ENCODE measurements at places on chromosomes 7 and 10. TPM values are rescaled to one million over a fixed set of nuclear protein-coding genes. Genes with fewer than 3 reads are reported as not detected.

- H3K27me3 ChIP-seq = no peaks in the 10 kb centered on the region
- H3K36me3 ChIP-seq = no peaks in the 10 kb centered on the region
- no peak overlapping the region for H3K27ac ChIP-seq
- no peaks in the 10 kb centered on the region for H3K4me1 ChIP-seq
- H3K4me3 ChIP-seq = no peak overlapping the region
These were observed 316.5 kb upstream of the PHF14 start for GRCh38 chr7:10657201-10657600.

- H3K4me1 ChIP-seq = no peaks in the 10 kb centered on the region
- no peak overlapping the region for H3K4me3 ChIP-seq
- H3K36me3 ChIP-seq = no peaks in the 10 kb centered on the region
- no peak for DNase-seq
- H3K27me3 ChIP-seq = no peaks in the 10 kb centered on the region
- no peak overlapping the region for H3K27ac ChIP-seq
These were observed 69.9 kb upstream of the MYL10 start for GRCh38 chr7:101698964-101699363.

- H3K36me3 ChIP-seq = no peaks in the 10 kb centered on the region
- H3K27ac ChIP-seq = no peak overlapping the region
- H3K4me1 ChIP-seq = no peaks in the 10 kb centered on the region
- H3K4me3 ChIP-seq = no peak overlapping the region
These were observed 95.8 kb downstream of the CLEC2L start for GRCh38 chr7:139619367-139619657.

DNA sequence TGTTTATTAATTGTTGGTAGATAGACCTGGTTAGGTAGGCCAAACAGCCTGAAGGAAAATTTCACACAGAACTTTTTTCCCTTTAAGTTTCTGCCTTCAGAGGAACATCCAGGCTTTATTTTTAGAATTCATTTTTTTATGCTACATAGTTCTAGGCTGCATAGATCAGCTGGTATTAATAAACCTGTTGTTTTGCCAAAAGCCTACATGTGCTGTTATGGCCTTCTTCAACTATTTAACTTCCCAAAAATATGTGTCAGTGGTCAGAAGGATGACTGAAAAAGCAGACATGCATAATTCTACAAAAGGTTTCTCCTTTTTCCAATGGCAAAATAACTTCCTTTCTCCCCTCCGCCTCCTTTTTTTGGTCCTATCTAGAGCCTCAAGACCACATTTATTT is 303.0 kb upstream of the DKK1 start:
- DNase-seq = no peak
- H3K4me1 ChIP-seq = no peaks in the 10 kb centered on the region
- no peak overlapping the region for H3K27ac ChIP-seq

GRCh38 chr7:116691664-116692063 is 19.7 kb downstream of the MET start:
- H3K4me1 ChIP-seq = peaks cover 5% of the 10 kb centered on the region
- no peak for DNase-seq
- H3K27me3 ChIP-seq = no peaks in the 10 kb centered on the region
- no peak overlapping the region for H3K27ac ChIP-seq

DNA sequence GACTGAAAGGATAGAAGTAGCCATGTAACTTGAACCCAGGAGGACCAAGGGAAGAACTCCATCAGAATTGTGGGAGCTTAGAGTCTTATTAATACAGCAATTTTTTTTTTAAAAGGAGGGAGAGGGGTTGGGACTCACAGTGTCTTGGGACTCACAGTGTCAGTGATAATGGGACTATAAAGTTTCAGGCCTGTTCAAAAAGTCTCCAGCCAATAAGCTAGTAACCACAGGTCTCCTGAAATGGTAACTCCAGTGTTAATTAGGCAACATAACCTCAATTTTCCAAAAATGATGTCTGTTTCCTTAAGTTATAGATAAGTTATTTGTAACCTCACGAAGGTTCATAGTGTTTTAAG is 2.4 kb upstream of the HNRNPH3 start:
- H3K27me3 ChIP-seq = no peaks in the 10 kb centered on the region
- no peaks in the 10 kb centered on the region for H3K36me3 ChIP-seq

DNA sequence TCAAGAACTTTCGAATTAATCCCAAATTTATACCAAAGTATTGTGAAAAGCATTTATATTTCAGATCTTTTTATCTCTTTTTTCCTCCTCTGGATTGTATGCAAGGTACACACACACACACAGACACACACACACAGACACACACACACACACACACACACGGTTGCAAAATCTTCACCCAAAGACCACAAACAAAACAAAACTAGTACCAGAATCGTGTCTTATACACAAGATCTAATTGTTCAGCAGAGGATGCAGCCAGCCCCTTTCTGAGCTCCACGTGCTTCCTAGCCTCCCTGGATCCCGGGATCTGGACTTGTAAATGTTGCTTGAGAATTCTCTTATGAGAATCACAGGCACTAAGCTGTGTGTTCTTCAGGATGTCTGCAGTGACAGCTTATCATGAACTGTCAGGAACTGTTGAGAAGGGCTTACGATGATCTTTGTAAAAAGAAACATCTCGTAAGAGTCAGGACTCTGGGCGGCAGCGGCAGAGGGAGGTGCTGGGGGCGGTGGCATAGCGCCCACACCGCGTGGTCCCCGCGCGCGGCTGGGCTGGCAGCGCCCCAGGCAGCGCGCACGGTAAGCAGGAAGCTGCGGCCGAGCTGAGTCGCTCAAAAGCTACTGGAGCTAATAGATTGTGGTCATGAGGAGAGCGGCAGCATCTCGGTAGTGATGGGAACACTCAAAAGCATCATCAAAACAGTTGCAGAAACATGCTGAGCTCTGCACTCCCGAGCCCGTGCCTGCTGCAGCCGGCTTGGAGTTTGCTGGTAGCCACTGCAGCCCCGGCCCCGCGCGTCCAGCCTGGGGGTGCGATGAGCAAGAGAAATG is 277.6 kb downstream of the GATA3 start:
- no peaks in the 10 kb centered on the region for H3K27me3 ChIP-seq
- no peaks in the 10 kb centered on the region for H3K36me3 ChIP-seq
- H3K27ac ChIP-seq = no peak overlapping the region
- peaks cover 11% of the 10 kb centered on the region for H3K4me1 ChIP-seq
- H3K4me3 ChIP-seq = peak overlapping the region; percentile 16

DNA sequence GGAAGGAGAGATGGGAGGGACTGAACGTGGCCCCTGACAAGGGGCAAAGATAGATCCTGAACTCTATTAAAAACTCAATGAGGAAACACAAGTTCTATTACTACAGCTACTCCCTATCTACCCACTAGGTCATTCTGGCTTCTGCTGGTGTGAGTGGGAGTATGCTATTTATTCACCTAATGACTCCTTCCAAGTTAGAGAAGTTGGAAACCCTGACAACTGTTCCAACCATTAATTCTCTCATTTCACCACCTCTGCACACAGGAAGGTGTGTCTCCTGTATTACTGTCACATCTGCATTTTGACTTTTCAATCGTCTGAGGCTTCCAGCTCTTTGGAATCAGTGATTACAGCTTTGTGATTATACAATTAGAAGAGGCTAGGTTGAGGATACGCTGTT is 169.4 kb upstream of the ADO start:
- no peak overlapping the region for H3K4me3 ChIP-seq
- no peaks in the 10 kb centered on the region for H3K27me3 ChIP-seq
- peak; percentile 32 for DNase-seq
- H3K4me1 ChIP-seq = peaks cover 15% of the 10 kb centered on the region

DNA sequence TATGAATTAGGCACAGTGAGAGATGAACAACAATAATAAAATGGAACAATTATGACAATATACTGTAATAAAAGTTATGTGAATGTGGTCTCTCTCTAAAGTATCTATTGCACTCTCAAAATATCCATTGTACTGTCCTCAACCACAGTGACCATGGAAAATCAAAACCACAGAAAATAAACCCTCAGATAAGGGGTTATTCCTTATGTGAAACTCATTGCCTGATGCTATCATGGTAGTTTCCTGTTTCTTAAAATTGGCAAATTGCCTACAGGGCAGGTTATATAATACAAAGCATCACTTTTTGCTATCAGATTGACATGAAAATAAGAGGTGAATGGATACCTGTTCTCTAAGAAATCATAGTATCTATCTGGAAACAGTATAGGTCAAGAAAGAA is 3.8 kb downstream of the MCM10 start:
- no peaks in the 10 kb centered on the region for H3K27me3 ChIP-seq
- no peak for DNase-seq
- H3K4me3 ChIP-seq = no peak overlapping the region
- H3K27ac ChIP-seq = no peak overlapping the region

Gene MYO3A
- 0.25 TPM for total RNA-seq

DNA sequence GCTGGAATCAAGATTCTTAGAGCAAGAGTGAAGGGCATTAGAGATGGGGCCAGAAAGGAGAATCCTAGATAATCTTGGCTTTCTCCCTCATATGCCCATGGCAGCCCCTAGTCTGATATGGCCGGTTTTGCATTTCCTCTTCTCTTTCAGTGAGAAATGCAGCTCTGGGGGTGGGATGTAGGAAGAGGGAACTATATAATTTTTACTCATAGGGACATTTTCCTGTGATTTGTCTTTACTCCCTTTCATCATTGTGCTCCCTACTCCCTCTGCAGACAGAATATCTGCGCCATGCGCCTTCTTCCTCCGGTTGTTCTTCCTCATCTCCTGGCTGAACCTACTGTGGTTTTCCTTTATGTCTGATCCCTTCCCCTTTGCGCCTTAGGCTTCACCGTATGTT is 16.8 kb upstream of the CHCHD1 start:
- H3K4me3 ChIP-seq = no peak overlapping the region
- H3K27me3 ChIP-seq = no peaks in the 10 kb centered on the region
- no peaks in the 10 kb centered on the region for H3K36me3 ChIP-seq
- DNase-seq = no peak

Gene PKD2L1
- not detected for total RNA-seq

DNA sequence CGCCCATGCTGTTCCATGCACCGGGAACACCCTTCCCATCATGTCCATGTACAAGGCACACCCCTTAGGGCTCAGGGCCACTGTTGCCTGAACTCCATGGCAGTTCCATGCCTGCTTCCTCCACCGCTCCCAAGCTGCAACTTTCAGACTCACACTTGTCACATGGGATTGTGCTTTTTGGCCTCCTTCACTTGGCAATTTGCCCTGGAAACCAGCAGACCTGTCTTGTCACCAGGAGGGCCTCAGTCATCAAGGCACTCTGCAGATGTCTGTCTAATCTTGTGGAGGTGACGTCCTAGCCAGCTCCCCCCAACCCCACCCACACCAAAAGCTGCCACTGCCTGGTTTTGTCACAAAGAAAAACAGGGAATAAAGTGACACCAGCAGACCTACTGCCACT is 47.5 kb downstream of the CARD11 start:
- no peaks in the 10 kb centered on the region for H3K27me3 ChIP-seq
- H3K36me3 ChIP-seq = no peaks in the 10 kb centered on the region
- H3K27ac ChIP-seq = no peak overlapping the region
- DNase-seq = no peak
- no peak overlapping the region for H3K4me3 ChIP-seq

DNA sequence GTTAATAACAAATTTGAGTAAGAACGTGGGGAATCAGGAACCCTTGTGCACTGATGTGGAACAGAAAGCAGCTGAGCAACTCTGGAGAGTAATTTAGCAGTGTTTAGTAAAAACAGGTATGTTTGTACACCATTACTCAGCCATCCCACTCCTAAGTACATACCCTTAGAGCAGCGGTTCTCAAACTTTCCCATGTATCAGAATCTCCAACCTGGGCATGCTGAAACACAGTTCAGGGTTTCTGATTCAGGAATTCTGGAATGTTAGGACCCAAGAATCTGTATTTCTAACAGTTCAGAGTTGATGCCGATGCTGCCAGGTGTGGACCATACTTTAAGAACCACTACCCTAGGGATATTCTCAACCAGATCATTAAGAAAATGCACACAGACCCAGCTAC is 5.1 kb downstream of the SGMS1 start:
- DNase-seq = no peak
- H3K27me3 ChIP-seq = no peaks in the 10 kb centered on the region
- peaks cover 49% of the 10 kb centered on the region for H3K4me1 ChIP-seq
- H3K36me3 ChIP-seq = no peaks in the 10 kb centered on the region
- H3K4me3 ChIP-seq = no peak overlapping the region
- no peak overlapping the region for H3K27ac ChIP-seq

DNA sequence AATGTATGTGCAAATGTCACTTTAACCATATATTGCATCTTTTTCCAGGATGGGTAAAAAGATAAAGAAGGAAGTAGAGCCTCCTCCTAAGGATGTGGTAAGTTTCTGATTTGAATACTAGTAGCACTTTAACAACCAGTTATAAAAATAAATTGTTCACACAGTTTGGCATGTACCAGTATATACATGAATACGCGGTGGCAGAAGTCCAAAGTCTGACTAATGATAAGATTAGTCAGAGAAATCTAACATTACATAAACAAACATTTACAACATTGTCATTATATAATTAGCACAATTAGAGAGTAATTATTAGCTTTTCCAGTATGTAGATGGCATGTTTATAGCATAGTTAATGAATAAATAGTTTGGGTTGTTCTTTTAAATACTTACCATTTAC is 4.1 kb downstream of the ARMC3 start:
- H3K27ac ChIP-seq = no peak overlapping the region
- no peak overlapping the region for H3K4me3 ChIP-seq
- H3K36me3 ChIP-seq = no peaks in the 10 kb centered on the region
- no peaks in the 10 kb centered on the region for H3K27me3 ChIP-seq

Gene SUPV3L1
- total RNA-seq = 27.5 TPM

DNA sequence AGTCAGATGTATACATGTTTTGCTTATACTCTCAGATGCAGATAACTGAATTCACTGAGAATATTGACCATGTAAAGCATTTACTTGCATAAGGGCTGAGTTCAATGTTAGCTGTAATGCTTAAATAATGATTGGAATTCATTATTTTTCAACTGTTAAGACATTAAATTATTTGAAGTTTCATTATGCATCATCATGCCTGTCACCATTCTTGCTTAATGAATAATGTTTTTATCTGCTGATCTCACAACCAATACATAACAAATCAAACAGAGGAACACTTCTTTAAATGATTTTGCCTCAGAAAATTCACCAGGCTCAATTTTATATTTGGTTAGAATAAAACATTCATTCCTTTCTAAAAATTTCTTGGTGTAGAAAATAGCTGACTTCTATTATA is 233.4 kb downstream of the GPR37 start:
- H3K4me3 ChIP-seq = no peak overlapping the region
- H3K27me3 ChIP-seq = no peaks in the 10 kb centered on the region
- H3K36me3 ChIP-seq = no peaks in the 10 kb centered on the region

Measured in vagina (tissue), 2 donors.